COLO829 (cell line): ENCODE measurements at places on chromosomes 11 and 22.

DNA sequence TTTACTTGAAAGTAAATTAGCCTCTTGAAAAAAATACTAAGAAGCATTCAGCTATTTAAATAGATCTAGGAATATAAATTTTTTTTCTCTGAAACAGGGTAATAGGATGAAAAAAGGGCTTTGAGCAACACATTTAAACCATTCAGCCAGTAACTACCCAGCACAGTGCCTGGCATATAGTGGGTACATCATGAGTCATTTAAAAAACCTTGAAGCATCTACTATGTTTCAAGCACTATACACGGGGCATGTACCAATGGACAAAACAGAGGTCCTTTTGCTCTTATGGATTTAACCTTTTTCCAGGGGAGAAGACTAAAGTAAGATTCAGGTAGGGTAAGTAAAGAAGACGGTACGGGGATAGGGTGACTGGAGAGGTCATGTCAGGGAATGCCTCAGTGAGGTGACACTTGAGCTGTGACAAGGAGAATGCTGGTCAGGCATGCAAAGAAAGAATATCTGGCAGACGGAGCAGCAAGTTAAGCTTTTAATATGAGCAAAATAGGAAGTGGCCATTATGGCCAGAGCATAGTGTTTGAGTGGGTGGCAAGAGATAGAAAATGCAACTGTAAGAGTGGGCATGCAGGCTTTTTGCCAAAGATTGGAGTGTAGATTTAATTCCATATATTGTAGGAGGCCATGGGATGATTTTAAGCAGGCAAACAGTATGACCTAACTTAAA, 101.1 kb downstream of the HIPK3 start:
- DNase-seq, result no peak

DNA sequence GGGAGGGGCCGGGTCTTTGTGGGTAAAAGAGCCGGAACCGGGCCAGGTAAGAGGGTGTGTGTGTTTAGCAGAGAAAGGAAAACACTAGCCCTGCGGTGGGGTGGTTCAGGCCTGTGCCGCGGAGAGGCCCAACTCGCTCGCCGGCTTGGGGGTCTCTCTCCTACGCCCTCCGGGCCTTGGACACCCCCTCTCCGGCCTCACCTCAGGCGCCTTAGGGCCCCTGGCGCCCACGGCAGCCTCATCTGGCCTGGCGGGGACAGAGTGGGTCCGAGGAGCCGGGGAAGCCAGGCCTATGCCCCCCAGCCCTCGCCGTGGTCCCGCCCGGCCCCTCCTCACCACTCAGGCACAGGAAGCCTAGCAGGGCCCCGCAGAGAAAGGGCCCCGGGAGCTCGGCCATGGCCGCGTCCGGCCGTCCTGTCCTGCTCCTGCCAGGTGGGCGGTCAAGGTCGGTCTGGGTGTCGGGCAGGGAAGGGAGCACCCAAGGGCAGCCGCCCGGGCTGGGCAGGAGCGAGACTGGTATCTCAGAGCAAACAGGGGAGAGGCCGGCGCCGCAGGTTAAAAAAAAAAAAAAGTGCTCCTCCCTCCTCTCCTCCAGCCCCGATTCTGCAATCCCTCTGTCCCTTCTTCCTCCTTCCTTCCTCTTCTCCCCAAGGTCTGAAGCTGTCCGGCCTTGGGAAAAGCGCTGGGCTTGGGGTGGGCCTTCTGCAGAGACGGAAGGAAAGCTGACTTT, at the start of gene VSIG2:
Gene VSIG2 (minus strand): TSS at position 515 of the 730 bp plus-strand sequence. CDS start 118 bp downstream, at position 397.
- no peak for DNase-seq

- DNase-seq, result no peak
Measured at GRCh38 chr22:19905347-19906276, 36.0 kb upstream of the COMT start.

DNA sequence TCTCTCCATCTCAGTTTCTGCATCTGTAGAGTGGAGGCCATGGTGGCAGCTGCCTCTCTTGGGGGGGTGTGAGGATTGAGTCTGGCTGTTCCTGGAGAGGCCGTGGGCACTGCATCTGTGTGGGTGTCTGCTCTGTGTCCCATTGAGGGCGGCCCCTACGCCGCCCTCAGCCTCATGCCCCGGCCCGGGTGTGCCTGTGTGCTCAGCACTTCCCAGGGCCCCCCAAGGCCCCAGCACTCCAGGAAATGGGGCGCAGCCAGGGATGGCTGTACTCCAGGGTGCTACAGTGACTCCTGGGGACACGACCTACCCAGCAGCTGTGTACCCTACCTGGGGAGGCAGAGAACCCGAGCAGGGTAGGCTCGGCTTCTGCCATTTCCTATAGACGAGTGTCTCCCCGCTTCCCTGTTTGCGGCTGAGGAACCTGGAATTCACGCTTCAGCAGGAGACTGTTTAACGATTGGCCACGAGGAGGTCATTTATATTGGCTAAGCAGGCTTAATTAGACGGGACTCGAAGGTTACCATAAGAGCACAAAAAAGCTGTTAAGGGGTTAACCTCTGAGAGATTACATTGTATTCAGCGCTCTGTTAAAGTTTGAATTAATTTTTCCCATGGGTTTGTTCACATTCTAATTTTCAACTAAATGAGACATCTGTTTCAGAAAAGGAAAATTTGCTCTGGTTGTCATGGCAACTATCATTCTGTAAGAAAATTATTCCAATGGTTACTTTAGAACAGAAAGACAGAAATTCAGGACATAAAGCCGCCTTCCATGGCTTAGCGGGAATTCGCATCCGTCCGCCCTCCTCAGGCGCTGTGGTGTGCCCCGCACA, 76.4 kb downstream of the MPPED1 start:
- no peak for DNase-seq

DNA sequence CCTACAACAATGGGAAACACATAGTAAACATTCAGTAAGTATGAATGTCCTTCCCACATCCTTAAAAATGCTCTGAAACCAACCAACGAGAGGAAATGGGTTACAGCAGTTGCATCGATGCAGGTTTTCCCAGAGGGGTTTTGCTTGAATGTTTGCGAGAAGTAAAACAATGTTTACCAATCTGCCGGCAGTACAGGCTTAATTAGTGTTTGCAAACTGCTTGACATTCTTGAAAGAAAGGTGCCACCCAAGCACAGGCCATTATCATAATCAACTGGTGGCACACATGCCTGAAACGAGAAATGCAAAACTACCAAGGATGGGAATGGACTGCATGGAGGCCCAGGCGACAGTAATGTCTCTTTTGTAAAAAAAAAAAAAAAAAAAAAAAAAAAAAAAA, 27.1 kb upstream of the OPCML start:
- no peak for DNase-seq

DNA sequence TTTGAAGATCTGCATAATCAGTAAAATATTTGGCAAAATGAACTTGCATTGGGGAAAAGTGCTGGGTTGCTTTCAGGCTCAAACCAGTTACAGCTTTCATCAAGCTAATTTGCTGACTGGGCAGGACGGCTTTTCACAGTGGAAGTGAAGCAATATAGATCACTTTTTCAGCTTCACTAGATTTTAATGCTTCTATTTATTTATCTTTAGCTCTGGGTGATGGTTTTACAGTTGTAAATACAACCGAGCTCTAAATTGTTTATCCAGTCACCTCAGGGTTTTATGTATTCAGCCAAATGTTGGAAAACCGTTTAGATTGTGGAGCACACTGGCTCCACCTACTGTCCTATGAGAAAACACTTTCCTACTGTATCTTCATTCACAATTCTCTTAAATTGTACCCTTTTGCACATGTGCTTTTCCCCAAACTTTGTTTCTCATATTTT, 58.2 kb downstream of the ACER3 start:
- DNase-seq, result peak; percentile 53

GRCh38 chr11:27188696-27189095, 148.1 kb downstream of the BBOX1 start:
- DNase-seq, result no peak

GRCh38 chr11:69666752-69667536, 8.2 kb downstream of the LTO1 start:
- no peak for DNase-seq

DNA sequence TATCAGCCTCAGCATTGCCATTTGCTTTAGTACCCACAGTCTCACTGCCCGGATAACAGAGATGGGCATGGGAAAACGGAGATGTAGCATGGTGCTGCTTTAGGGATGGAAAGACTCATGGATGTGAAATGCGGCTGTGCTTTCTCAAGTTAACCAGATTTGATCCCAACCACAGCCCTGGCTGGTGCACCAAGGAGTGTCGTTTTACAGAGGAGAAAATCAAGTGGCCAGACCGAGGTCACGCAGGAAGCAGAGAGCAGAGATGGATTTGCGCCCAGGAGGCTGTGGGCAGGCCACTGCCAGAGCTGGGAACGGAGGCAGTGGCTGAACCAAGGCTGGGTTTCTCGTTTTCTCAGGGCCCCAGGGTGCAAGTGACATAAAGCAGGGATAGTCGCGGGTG, 9.0 kb downstream of the MB start:
- DNase-seq, result no peak

DNA sequence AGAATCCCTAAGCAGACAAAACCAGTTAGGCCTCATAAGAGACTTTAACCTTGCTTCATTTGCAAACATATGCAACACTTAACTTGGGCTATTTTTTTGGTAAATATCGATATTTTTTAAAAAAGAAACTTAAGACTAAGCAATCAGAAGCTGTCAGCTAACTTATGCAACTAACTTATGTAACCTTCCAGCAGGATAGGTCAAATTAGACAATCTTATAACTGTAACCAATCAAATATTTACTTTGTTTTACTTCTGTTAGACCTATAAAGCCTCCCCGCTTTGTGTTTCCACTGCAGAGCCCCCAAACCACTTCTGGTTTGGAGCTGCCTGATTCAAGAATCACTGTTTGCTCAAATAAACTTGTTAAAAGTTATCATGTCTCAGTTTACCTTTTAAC, 8.0 kb downstream of the MSANTD4 start:
- DNase-seq, result no peak

- peak; percentile 97 for DNase-seq
Measured at GRCh38 chr11:111983187-111983986, 41.8 kb upstream of the DLAT start.

- DNase-seq, result no peak
Measured at GRCh38 chr22:40434106-40434505, 63.7 kb downstream of the SGSM3 start.

GRCh38 chr11:78427615-78428265, 10.1 kb upstream of the GAB2 start:
- DNase-seq, result no peak

GRCh38 chr11:78351193-78351592, 66.4 kb downstream of the GAB2 start:
- no peak for DNase-seq

DNA sequence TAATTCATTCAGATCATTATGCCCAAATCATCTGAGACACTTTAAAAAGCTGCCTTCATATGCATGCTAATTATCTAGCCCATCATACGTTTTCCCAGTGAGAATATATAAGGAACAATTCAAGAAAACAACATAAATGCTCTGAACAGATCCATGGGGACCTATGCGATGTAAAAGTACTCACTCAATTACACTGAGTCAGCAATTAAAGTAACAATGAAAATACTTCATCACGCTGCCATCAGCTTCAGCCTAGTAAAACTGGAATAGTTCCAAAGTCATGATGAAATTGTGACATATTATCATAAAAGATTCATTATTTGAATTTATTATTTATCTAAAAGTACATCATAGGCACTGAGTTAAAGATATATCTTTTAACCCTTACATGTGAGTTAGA, 3.7 kb upstream of the OR8K5 start:
- no peak for DNase-seq

- no peak for DNase-seq
Measured at GRCh38 chr11:120815319-120816100, 208.4 kb upstream of the TBCEL start.

DNA sequence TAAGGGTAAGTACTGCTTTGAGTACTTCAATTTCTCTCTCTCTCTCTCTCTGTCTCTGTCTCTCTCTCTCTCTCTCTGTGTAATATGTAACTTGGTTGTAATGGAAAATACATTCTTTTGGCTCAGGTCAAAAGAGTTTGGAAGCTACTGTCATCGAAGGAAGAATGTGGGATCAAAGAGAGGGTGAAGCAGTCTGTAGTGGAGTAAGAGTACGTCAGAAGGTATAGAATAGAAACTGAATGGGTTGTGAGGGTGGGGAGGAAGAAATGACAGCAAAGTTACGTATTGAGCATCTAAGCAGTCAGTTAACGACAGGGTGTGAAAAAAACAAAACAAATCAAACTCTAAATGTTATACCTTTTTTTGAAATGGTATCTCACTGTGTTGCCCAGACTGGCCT, 10.0 kb downstream of the NCAM1 start:
- DNase-seq, result no peak

- no peak for DNase-seq
Measured at GRCh38 chr11:21465203-21465602, 727.7 kb upstream of the ANO5 start.

GRCh38 chr22:48678171-48679135, 1149.2 kb downstream of the BRD1 start:
- no peak for DNase-seq

DNA sequence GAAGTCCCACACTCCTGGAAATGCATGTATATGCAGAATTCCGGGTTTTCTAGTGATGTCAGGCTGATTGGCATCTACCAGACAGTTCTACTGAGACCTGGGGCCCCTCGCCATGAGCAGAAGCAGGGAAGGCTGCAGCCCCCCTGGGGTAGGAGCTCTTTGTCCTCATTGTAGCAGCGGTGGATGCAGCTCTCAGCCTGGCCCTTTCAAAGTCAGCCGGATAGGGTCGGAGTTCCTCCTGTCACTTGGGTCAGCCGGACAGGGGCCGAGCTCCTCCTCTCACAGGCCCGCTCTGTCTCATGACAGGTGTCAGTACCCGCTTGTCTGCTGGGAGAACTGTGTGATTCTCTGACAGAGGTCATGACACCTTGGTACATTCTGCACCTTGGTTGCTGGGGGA, 30.0 kb downstream of the MRGPRD start:
- DNase-seq, result no peak

DNA sequence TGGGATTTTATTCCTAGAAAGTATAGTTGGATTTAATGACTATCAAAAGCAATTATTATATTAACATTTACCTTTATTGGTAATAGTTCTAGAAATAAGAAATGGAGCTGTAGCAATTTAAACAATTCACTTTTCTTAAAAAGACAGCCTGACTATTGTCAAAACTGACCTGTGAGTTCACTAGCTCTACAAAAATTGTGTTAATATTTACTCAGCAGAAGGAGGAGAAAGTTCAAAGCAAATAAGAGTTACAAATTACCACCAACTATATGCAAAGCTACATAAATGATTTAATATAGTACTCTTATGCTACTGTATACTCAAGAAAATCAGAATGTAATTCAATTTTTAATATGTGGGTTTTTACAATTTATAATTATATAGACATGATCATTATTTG, 310.0 kb downstream of the DCDC1 start:
- no peak for DNase-seq
